ENCODE measurements at places on chromosomes 12 and 14. TPM values are rescaled to one million over a fixed set of nuclear protein-coding genes. Genes with fewer than 3 reads are reported as not detected.

DNA sequence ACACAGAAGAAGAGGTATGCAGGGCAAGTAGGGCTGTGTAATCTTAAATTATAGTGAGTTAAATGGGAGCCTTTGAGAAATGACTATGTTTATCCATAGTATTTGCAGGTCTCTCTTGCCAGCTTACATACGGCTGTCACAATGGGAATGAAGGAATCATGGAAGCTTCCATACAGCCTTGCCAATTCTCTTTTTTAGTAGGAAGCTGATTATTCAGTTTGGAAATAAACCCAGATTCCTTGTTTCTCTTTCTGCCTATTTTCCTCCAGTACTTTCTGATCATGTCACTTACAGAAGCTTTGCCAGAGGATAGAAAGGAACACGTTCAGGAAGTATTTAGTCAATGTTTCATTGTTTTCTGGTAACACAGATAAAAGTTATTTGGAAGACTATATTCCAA lies 217.4 kb upstream of the DIO2 start:
- DNase-seq: no peak

- DNase-seq: no peak
Observed at GRCh38 chr14:92900660-92901059, 22.3 kb upstream of the CHGA start.

- DNase-seq: no peak
Observed at GRCh38 chr12:64587447-64587846, 22.8 kb upstream of the RASSF3 start.

The ZNF605 gene
- total RNA-seq: 11.7 TPM

The HOXC10 gene
- total RNA-seq: not detected

Measured in right atrium auricular region (tissue), 2 donors.